NCI-H1694 (cell line): ENCODE measurements at places on chromosomes 11 and 22.

GRCh38 chr11:65814986-65815565 is 18.7 kb upstream of the SNX32 start:
- DNase-seq: no peak

GRCh38 chr11:65060913-65061408 is 2.6 kb upstream of the NAALADL1 start:
- no peak for DNase-seq

DNA sequence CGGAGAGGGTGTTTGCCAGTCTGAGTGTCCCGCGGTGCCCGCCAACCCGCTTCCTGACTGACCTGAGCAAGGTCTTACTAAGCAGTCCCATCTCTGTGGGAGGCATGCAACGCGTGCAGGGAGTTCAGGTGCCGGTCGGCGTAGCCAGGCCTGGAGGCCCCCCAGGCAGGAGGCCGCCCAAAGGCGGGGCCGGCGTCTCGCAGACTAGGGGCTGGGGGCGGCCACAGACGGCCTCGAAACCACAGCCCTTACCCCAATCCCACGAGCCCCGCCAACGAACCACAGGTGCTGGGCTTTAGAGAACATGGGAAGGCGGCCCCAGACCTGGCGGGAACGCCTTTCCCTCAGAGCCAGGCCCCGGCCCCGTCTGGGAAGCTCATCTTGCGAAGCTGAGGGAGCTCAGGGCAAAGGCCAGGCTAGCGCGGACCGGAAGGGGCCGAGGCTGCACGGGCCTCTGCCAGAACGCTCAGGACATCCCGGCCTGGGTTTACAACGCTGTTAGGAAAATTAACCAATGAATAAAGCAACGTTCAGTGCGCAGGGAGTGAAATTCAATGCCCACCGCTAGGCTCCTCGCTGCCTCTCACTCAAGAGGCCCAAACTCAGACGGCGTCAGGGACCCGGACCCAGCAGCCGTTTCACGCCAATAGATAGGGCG is 2.1 kb upstream of the MTFP1 start:
- DNase-seq: no peak

GRCh38 chr11:55726715-55727324 is 46.4 kb upstream of the OR5D13 start:
- no peak for DNase-seq

GRCh38 chr11:56783448-56784041 is 35.0 kb upstream of the OR9G4 start:
- DNase-seq: peak; percentile 49

- no peak for DNase-seq
Observed at GRCh38 chr11:112343368-112344039, 82.8 kb upstream of the PLET1 start.

DNA sequence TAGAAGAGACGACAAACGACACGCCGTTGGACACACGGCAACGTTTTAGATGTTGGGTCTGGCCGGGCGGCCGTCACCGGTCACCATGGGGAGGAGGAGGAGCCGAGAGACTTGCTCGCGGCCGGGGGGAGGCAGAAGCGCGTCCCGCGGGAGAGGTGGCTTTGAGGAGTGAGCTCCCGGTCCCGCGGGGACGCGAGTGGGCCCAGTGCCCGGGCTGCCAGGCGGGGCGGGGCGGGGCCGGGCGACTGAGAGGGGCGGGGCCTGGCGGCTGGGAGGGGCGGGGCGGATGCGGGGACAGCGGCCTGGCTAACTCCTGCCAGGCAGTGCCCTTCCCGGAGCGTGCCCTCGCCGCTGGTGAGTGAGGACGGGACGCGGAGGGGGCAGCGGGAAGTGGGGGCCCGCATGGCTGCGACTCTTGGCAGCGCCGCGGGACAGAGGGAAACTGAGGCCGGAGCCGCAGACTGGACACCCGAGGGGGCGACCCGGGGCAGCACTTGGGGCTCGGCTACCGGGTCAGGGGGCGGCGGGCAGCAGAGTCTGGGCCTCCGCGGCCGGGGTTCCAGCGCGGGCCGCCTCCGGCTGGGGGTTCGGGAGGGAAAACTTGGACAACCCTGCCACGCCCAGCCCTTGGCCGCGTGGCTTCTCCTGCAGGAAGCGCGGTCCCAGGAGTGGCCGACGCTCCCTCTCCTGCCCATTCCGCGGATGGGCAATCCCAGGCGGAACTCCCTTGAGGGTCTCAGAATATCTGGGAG is at the start of gene TSPO:
TSS of gene TSPO (plus strand) at position 309 of the 752 bp plus-strand sequence. CDS start 7,680 bp downstream, outside the sequence.
- no peak for DNase-seq

DNA sequence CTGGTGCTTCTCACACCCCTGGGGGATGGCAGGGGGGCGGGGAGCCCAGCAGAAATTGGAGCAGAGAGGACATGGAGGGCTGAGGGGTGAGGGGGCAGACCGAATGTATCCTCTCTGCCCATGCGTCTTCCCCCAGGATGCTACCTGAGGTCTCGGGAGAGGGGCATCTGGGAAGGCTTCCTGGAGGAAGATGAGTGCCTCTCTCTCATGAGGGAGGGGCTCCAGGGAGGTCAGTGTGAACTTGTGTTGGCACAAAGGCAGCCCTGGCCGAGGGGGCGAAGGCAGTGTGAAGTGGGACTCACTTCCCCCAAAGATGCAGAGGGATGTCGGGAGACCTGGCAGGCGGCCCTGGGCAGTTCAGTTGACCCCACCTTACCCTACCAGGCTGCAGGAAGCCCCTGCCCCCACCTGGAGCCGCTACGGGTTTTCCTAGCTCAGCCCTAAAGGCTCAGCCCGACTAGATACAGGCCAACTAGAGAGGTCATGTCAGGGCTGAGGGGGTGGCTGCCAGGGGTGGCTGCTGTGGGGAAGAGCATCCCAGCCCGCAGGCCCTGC is 10.4 kb downstream of the ASCL2 start:
- no peak for DNase-seq

DNA sequence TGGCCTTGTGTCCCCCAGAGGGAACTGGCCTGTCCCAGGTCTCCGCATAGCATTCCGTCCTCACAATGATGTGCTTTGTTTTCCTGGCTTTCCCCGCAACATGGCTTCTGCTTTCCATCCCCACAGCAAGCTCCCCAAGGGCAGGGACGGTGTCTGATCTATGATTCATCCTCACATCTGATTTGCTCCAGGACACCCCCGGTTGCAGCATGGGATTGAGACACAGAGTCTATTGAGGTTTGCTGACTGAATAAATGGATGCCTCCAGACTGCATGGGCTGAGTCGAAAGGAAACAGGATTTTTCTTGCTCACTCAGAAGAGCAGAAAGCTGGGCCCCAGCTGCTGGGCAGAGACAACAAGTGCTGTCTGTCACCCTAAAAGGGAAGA is 40.2 kb downstream of the LMO1 start:
- DNase-seq: no peak

- no peak for DNase-seq
Observed at GRCh38 chr22:17724678-17725499, 49.4 kb downstream of the BID start.

GRCh38 chr11:11635443-11635842 is 13.6 kb upstream of the GALNT18 start:
- no peak for DNase-seq

DNA sequence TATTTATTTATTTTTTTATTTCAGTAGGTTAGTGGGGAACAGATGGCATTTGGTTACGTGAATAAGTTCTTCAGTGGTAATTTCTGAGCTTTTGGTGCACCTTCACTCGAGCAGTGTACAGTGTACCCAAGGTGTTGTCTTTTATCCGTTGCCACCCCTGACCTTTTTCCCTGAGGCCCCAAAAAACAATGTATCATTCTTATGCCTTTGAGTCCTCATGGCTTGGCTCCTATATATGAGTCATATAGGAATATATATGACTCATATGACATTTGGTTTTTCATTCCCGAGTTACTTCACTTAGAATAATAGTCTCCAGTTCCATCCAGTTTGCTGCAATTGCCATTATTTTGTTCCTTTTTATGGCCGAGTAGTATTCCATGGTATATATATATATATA is 763.9 kb downstream of the NTM start:
- no peak for DNase-seq

DNA sequence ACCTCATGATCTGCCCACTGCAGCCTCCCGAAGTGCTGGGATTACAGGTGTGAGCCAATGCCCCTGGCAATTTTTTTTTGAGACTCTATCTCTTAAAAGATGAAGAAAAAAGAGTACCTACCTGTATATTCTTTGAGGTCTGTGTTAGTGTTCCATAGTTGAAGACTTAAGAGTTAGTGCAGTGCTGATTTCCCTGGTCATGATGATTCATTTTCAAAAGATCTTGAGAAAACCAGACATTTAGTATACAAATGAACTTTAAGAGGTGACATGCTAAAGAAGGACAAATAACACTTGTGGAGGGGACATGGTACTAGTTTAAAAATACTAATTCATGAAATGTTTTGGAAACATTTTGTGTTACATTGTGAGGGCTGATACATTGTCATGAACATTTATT is 17.7 kb downstream of the CBL start:
- no peak for DNase-seq

DNA sequence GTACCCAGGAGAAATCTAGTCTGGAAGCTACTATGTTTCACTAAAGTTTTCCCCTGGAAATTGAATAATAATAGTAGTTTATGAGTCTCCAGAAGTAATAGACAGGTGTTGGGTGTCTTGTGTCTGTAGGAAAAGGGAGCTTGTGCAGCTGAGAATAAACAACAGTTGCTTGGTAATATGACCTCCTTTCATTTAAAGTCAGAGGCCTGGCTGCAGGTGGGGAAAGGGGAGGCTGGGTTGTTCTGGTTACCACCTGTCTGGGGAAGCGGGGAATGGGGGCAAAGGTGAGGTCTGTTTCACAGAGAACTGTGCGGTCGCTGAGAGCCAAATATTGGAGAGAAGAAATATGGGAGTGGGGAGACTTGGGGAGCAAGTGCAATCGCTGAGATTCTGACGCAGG is 3.3 kb upstream of the GRAMD1B start:
- no peak for DNase-seq

DNA sequence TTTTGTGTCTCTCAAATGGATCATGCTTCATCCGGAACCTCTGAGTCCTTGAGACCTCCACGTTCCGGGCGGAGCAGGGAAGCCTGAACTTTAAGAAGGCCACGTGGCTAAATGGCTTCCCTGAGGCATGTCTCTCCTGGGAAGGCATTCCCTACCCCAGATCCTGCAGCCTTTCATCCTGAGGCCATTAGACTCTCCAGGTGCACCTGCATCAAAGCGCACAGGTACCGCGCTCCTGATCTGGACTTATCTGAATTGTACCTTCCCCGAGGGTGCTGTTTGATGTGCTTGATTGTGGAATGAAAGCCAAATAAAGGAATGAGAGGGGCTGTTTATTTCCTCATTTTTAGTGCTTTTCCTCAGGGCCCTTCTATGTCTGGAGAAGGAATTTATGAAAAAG is 22.5 kb downstream of the C22orf31 start:
- no peak for DNase-seq

DNA sequence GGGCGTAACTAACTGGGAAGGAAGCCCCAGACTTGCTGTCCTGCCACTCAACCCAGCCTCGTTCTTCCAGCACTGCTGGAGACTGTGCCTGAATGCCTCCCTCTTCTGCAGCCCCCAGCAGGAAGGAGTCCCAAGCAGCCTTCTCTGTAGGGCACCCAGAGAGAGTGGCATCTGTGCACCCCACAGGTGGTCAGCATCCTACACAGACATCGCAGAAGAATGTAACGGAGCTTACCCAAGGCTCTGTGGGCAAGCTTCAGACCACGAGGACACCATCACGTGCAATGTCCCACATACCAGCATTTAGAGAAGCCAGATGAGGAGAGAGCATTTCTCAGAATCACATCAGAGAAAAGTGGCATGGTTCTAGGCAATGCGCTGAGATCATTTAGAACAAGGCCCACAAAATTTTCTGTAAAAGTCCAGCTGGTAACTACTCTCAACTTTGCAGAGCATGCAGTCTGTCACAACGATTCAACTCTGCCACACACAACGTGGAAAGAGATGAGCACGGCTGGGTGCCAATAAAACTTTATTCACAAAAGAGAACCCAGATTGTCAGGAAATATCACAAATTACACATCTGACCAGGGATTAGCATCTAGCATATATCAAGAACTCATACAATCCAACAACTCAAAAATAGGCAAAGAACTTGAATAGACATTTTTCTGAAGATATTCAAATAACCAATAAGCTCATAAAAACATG is 33.4 kb downstream of the SHANK2 start:
- DNase-seq: no peak

GRCh38 chr11:12182676-12183541 is 72.5 kb downstream of the MICAL2 start:
- no peak for DNase-seq

DNA sequence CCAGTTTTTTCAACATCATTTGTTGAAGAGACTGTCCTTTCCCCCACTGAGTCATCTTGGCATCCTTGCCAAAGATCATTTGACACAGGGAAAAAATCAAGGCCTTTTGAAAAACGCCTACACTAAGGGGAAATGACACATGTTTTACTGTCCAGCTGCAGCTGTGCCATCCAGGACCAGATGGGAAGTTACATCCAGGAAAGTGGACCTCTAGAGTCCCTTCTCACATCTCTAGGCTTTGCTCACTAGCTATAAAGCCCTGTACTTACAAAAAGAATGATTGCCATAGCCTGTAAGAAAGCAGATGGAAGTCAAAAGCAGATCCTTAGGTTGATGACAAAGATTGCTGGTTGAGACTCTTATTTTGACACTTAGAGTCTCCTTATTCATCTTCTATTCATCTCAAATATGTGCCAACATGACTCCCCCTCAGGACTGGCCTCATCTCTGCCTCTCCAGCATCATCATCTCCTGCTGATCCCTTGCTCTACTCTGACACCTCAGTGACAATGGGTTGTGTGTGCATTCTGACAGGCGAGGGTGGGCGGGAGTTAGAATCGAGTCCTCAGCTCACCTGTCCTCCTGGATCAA is 22.8 kb downstream of the OSBP2 start:
- no peak for DNase-seq

DNA sequence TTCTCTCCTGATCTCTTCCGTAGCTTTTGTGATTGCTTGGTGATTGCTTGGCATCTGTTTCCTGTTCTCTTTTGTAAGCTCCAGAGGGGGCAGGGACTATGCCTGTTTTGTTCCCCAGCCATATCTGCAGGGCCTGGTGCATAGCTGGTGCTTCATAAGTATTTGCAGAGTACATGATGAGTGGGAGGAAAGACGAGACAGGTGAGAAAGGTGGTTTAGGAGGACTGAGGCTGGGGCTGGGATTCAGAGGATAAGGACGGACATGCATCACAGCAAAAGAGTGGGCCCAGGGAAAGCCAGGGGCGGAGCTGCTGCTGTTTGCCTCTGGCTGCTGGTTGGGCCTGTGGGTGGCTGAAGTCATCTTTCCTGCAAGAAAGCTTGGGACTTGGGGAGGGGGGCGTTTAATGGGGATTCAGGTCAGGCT is 62.4 kb downstream of the DSCAML1 start:
- no peak for DNase-seq
